Fibroblast of pulmonary artery (primary cell): ENCODE measurements at places on chromosomes 1 and 21.

DNA sequence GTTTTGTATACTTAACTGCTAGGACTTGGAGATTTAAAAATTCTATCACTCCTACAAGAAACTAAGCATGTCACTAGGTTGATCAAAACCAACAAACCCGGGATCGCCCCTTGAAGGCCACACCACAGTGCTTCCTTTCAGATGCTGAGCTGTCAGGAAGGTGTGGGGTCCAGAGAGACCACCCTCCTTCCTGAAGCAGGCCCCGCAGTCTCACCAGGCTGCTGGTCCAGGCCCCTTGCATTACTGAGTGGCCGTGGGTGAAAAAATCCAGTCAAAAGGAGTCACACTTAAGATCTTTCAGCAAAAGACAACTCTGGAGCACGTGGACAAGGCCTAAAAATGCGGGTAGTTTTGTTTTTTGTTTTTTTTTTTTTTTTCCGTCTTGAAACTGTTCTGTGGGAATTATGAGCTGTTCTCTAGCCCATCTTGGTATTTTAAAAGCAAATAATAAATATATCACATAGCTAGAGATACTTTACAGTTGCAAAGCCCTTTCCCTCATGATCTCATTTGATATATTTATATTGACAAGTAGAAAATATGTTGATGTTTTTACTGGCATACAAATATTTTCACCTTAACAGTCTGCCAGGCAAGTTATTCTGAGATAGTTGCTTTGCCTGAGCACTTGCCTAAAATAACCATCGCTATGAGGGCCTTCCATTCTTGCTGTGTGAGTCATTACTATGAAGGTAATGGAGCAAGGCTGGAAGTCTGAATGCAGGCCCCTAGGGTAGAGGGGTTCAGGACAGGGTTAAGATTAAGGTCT is 73.1 kb upstream of the EDEM3 start:
- DNase-seq: peak; percentile 69

DNA sequence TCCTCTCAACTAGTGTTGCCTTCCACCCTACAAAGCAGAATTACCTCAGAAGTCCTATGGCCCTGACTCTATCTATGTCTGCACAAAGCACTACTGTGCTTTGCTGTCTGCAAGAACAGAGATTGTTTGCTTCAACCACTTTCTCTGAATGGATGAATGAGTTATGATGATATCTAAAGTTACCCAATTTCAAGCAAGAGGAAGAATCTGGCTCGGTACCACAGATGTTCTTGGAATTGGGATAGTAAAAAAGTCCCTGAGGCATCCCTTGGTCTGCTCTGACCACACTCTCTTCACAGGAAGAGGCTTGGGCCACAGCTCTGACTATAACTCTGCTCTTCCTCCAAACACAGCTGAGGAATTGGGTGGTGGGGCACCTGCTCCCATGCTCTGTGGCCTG is 31.2 kb downstream of the MTARC1 start:
- DNase-seq: no peak

- peak; percentile 57 for DNase-seq
Observed at GRCh38 chr1:156025876-156026275, 5.1 kb upstream of the SSR2 start.

DNA sequence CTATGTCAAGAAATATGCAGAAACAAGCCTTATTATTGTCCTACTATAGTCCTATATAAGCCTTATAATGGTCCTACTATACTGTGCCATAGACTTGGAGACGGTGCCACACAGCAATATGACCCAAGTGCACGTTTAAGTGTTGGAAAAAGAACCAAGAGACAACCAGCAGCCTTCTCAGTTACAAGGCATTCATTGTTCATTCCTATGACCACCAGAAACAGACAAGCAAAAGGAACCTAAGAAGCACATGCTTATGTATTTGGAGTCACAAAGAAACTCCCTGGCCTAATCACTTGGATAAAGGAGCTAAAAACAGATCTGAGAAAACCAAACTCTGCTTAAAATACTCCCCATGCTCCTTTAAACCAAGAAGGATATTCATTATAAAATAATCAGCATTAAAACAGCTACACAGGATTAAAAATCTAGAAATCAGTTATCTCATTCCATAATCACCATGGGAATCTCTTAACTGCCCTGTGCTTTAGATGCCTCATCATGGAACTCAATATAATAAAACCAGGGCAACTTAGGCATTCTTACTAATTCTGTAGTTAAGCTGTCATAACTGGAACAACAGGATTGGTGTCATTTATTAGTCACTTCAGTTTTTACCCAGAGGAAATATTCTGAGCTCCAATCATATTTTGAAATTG is 7.0 kb downstream of the COLGALT2 start:
- DNase-seq: no peak

GRCh38 chr1:169012416-169012815 is 94.1 kb upstream of the ATP1B1 start:
- no peak for DNase-seq

DNA sequence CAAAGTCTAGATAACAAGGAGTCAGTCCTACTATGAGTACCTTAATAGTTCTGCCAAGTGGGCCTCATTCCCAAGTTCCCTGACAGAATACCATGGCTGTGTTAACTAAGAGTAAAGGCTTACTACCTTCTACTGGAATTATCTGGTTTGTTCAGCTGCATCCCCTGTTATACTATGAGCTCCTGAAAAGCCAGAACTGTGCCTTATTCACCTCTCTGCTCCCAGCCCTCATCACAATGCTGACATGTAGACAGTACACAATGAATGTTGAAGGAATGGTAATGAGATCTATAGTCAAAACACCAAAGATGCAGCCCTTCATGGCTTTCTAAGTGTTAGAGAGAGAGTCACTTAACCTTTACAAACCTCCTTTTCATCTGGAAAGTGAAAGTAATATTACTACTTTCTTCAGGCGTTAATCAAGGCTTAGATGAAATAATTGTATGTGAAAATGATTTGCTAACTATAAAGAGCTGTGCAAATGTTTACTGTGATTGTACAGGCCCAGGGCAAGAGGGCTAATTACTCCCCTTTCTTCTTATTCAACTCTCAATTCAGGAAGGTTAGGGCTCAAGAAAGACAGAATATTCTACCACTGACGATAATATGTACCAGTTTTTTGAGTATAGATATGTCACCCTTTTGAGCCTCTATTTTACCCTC is 70.3 kb upstream of the MROH9 start:
- no peak for DNase-seq

DNA sequence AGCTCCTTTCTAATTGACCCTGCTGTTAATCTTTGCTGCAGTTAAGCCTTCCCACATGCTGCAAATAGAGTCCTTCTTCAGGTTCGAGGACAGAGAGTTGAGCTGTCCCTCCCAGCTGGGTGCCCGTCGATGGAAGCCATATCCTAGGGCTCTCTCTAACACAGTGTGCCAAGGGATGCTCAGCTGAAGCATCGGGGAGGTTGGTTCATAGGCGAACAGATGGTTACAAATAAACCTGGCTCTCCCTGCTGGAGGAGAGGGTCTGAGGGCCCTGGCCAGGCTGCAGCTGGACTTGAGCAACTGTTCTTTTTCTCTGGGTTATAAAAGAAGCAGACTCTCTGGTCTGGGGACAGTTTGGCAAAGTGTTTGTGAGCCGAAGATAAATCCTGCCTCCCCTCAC is 120.3 kb upstream of the C8B start:
- no peak for DNase-seq

GRCh38 chr1:192974701-192975100 is 84.5 kb downstream of the UCHL5 start:
- DNase-seq: peak; percentile 10

GRCh38 chr1:227838181-227838580 is 22.7 kb downstream of the PRSS38 start:
- no peak for DNase-seq

- DNase-seq: peak; percentile 26
Observed at GRCh38 chr1:82317671-82318070, 516.9 kb downstream of the ADGRL2 start.

DNA sequence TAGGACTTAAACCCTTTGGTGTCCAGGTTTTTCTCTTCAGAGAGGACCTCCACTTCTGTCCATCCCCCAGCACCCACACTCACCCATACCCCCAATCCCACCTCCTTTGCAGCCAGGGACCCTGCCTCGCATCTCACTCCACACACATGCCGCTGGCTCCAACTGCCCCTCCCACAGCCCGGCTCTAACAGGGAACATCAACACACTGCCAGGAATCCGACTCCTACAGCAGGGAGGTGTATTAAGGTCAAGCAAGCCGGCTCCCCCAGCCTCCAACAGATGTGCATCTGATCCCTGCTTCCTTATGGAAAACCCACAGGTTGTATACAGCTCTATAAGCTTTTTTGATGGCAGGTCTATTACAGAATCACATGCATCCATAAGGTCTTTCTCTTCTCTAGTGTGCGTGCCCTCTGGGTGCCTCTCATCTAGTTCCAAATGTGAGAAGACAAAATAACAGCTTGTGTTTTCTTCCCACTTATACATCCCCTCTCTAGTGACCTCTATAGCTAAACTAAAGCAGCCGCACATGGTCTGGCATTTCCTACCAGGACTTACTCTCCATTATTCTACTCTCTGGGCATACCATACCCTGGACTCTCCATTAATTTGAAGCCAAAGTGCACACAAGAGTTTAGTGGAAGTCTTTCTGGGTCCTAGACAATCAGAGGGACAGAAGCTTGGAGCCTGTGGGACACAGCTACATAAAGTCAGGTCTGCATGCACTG is 16.3 kb downstream of the PIK3C2B start:
- DNase-seq: no peak

DNA sequence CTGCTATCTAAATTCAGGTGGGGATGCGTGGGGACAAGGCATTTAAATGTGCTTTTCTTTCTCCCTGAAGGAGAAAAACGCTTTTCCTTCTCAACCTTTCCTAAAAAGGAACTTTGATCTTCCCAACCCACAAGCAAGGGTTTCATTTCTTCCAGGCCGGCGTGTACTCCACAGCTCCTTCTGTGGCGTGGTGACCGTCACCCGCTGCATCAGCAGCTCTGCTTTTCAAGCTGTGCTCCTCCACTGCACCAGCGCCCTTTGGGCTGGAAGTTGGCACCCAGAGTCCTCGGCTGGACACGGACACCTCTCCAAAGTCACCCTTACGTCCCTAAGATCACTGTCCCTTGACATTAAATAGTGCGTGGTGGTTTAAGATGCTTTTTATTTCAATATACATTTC is 54.3 kb downstream of the PEX14 start:
- no peak for DNase-seq

GRCh38 chr1:220281159-220281574 is 8.9 kb upstream of the RAB3GAP2 start:
- peak; percentile 44 for DNase-seq
